Activated gamma-delta T cell treated with anti-CD3 and anti-CD28 coated beads, Interleukin-2, amount 50 U/mL, for 16 hours (primary cell): ENCODE measurements at places on chromosomes 5 and 9.

- DNase-seq: no peak
Measured at GRCh38 chr9:106890608-106891007, 27.6 kb downstream of the ZNF462 start.

GRCh38 chr5:175288048-175288621 is 155.8 kb downstream of the DRD1 start:
- no peak for DNase-seq

- DNase-seq: no peak
Measured at GRCh38 chr5:65163698-65164097, 318.0 kb downstream of the ADAMTS6 start.

GRCh38 chr5:54936201-54936600 is 49.2 kb downstream of the ESM1 start:
- DNase-seq: no peak

DNA sequence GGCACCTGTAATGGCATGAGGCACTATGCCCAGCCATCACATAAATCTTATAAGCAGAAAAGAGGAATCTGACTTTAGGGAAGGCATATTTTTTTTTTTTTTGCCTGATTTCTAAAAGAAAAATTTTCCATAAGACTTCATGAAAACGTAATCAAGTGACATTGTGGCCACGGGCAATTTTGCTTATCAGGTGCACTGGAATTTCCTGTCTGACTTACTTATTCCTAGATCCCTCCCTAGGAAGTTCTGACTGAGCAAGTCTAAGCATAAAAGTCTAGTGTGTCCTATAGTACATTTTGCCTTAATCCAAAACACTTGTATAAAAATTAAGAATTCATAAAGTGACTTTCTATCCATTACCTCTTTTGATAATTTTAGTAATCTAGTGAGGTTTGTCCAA is 12.5 kb downstream of the C5orf46 start:
- no peak for DNase-seq

DNA sequence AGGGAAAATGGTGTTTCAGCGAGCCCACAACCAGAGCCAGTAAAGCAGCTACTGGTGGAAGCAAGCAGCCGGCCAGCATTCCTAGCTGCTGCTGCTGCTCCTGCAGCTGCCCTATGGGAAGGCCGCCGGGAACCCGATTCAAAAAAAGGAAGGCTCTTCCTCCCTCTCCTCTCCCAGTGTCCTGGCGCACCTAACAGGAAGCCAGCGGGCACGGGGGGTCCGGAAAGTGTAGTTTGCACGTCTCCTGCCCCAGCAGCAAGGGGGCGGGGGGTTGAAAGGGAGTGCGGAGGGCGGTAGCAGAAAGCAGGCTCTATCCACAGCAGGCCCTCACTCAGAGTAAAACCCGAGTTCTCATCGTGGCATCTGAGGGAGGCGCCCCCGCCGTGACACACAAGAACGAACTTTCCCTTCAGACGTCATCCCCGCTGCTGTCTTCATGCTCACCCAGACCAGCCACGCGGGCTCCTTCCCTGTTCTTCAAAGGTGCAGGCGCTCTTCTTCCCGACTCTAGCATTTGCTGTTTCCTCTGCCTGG is 16.5 kb downstream of the GRXCR2 start:
- DNase-seq: no peak

DNA sequence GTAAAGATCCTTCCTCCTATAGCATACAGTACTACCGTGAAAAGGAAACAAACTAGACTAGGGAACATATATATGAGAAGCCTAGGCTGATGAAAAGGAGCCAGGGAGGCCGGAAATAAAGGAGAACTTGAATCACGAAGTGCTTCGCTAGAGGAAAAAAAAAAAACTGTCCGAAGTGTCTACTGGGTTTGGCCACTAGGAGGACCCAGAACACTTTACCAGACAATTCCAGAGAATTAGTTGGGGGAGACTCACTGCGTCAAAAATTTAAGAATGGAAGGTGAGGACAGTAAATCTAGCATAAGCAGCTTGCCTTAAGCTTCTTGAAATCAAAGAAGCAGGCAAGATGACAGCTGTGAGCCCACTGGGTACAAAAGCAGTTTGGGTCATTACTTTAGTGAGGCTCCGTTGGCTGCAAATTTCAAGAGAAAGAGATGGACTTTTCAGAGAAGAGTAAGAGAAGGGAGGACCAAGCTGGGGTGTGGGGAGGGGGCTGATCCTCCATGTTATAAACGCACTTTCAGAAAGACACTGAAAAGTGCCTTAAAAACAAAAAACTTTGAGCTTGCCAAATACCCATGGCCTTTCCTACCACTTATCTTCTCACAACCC is 47.4 kb downstream of the P4HA2 start:
- no peak for DNase-seq
